ENCODE measurements at places on chromosomes 13 and 19. TPM values are rescaled to one million over a fixed set of nuclear protein-coding genes. Genes with fewer than 3 reads are reported as not detected.

The POSTN gene
- total RNA-seq = 26.6 TPM

The STARD13 gene
- 28.7 TPM for total RNA-seq

The PLPPR3 gene
- 29.2 TPM for total RNA-seq

The ARRDC2 gene
- total RNA-seq = 2.8 TPM

The ZNF549 gene
- 6.7 TPM for total RNA-seq
